Mammary epithelial cell (primary cell): ENCODE measurements at places on chromosomes 6 and 20. TPM values are rescaled to one million over a fixed set of nuclear protein-coding genes. Genes with fewer than 3 reads are reported as not detected.

DNA sequence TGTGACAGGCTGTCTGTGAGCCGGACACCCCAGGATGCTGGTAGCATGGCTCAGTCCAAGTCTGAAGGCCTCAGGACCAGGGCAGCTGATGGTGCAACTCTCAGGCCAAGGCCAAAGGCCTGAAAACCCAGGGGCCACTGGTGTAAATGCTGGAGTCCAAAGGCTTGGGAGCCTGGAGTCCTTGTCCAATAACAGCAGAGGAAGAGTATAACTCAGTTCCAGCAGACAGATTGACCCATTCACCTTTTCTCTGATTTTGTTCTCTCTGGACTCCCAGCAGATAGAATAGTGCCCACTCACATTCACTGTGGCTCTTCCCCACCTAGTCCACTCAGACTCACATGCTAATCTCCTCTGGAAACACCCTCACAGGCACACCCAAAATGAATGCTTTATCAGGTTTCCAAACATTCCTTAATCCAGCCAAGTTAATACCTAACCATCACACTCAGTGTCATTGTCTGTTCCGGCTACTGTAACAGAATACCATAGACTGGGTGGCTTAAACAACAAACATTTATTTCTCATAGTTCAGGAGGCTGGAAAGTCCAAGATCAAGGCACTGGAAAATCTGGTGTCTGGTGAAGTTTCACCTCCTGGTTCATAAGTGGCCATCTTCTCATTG, 5.0 kb upstream of the TRAF3IP2 start:
- DNase-seq: no peak

DNA sequence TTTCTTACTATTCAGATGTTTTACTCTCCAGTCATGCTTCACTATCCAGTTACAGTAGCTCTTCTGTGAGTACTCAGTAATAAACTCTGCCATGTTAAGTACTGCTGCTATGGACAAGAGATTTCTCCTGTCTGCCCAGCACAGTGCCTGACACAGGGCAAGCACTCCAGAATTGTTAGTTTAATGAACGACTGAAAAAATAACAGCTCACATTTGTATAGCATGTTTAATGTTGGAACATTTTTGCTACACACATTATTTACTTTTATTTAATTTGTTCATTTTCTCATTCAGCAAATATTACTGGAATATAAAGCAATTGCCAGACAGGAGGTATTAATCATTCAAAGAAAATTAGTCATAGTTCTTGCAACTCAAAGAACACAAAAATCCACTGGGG, 142.6 kb upstream of the HMGN3 start:
- DNase-seq: peak; percentile 3

- DNase-seq: no peak
Measured at GRCh38 chr6:163702736-163703135, 288.2 kb downstream of the QKI start.

GRCh38 chr6:65110031-65110430, 597.0 kb downstream of the EYS start:
- DNase-seq: no peak

DNA sequence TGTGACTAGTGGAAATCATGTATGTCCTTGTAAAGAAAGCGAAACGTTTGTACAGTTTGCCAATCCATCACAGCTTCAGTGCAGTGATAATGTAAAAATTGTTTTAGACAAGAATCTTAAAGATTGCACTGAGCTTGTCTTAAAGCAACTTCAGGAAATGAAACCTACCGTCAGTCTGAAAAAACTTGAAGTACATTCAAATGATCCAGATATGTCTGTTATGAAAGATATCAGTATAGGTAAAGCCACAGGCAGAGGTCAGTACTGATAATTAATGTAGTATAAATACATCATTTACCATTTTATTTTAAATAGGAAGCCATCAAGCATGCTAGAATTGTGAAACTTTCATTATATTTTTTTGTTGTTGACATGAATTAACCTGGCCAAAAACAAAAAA, 60.9 kb upstream of the SMIM8 start:
- no peak for DNase-seq

DNA sequence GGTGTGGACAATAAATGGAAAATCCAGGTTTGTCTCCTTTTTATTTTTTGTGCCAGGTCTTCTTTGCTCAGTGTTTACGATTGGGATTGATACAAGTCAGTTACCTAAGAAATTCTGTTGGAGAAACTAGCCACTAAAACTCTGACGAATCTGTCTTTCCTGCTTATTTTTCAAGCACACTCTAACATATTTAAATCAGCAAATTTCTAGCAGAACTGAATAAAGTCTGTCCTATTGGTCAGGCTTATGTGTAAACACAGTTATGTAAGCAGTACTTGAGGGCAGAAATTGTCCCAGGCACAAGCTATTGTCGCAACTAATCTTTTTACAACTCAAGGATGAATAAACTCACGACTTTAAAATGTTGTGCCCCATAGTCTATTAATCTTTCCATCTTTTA, 12.1 kb upstream of the EXOC2 start:
- no peak for DNase-seq

DNA sequence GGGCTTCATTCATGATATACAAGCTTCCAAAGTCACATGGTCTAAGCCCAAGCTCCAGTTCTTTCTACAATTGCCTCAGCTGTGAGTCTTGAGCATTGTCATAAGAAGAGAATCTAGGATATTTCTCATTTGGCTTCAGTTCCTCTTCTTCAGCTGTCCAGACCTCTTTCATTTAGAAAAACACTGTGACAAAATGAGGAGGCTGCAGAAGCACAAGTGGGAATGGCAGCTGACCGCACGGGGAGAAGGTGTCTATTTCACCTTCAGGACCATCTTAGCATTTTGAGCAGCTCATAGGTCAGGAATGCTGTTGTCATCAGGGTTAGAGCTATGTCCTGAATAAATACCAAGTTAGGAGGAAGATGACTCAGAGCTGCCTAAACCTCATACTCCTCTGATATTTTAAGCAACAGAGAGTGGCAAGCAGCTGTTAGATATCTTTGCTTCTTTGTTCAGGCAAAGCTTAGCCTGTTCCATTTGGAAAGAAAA, 390.1 kb upstream of the CITED2 start:
- peak; percentile 86 for DNase-seq

Gene CRISP2
- total RNA-seq: not detected

Gene ULBP1
- 5.2 and 13.0 TPM in 2 replicates for total RNA-seq

Gene TMEM217
- total RNA-seq: 4.2 TPM

Gene INSM1
- total RNA-seq: not detected in 2 replicates

Gene ANGPT4
- total RNA-seq: not detected
